ENCODE measurements at places on chromosomes 3 and 15.
A peak's percentile ranks its signal among the peaks of the same experiment; 100 is the strongest.

GRCh38 chr3:187932530-187932929, 187.3 kb upstream of the BCL6 start:
- DNase-seq, result no peak

GRCh38 chr15:64522226-64522823, 61.9 kb downstream of the ZNF609 start:
- DNase-seq, result no peak

DNA sequence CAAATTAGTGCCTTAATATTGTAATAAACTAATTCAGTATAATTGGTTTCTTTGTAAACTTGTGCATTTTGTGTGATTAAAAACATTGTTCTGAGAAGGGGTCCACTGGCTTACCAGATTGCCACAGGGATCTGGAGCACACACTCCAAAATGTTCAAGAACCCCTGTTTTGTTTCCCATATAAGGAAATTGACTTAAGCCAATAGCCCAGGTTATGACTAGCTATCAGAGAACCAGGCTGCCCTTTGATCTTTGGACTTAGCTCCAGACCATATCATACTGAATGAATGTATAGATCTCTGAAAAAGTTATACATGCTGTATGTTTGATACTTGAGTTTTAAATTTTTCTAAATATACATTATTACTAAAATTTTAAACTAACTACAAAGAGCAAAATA, 91.7 kb downstream of the NPTN start:
- no peak for DNase-seq

DNA sequence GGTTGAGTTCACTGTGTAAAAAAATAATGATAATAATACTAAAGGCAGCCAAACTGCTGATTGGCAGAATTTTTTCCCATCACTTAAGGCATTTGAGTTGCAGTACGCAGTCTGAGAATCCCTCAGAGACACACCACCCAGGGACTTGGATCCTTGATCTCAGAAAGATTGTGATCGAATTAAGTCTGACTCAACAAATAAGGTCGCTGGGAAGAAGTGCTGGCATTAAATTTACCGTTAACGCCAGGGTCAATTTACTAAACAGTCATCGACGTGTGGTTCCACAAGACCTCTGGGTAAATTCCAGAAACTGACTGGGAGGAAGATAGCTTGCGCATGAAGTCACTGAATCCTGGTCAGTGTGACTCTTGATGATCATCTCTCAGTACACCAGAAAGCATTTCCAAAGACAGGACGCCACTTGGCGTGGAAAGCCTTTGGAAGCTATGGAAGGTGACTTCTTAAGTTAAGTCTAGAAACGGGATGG, 48.3 kb upstream of the CGNL1 start:
- no peak for DNase-seq

DNA sequence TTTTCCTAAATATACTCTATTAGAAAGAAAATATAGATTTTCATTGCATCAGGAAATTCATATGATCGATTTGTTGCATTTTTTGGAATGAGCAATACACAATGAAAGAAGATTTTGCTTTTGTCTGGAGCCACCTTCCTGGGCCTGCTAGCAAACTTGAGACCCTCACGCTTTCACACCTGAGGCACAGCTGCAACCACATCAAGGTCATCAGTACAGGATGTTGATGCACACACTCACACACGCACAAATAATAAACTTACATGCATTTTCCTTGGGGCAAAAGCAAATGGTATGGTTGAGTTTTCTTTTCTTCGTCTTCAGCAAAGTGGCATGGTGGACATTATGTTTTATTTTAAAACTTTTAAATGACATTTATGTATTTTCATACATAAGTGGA, 64.8 kb upstream of the SATB1 start:
- no peak for DNase-seq

GRCh38 chr3:144995856-144996255, 1024.2 kb downstream of the DIPK2A start:
- no peak for DNase-seq

DNA sequence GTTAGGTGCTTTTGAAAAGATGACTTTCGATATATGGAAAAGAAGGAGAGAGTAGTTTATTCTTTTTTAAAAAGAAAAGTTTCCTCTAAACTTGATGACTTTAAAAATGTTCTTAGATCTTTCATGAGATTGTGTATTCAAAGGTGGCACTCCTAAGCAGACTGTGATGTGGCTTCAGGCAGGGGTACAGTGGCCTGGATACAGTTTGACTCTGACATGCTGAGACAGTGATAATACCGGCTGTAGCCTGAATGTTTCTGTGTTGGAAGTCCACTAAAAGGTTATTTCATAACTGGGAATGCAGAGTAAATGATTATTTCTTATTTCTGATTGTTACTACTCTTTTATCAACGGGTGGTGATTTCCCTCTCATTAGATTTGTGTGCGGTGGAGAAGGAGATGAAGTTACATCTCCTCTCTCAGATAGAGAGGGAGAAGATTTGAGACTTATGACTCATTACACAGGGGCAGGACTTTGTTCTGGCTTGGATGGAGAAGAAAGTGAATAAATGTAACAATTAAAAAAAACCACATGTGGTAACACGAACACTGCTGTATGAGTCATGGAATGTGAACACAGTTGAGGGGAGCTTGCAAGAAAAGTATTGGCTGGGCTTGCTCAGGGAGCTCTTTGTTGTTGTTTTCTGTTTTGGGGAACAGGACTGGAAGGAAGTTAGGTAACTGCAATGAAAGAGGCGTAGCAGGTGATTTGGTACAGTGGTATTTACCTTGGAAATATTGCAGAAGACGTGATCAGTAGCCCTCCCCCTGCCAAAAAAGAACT, 21.6 kb downstream of the SPTSSB start:
- peak; percentile 9 for DNase-seq

GRCh38 chr3:134355416-134355815, 18.8 kb downstream of the AMOTL2 start:
- DNase-seq, result no peak

- no peak for DNase-seq
These were observed 52.4 kb downstream of the SUCNR1 start for GRCh38 chr3:151925876-151926275.

DNA sequence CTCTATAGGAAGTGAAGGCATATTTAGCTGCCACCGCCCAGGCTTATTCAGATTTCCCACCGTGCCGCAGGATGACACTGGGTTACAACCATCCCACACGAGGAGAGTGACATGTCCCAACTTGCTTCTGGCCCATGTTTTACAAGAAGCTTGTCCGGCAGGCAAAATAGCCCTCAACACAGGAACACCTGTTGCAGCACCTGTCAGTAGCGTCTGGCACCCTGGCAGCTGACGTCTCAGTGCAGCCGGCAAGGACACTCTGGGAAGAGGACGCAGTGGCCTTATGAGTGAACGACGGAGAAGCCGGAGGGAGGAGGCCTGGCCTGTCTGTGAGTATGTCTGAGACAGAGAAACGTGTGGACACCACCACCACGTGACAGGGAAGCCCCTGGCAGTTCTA, 32.1 kb downstream of the FAM174B start:
- DNase-seq, result no peak

GRCh38 chr3:86740751-86741150, 250.2 kb downstream of the VGLL3 start:
- DNase-seq, result no peak

GRCh38 chr3:64730681-64731080, 42.9 kb upstream of the ADAMTS9 start:
- no peak for DNase-seq

DNA sequence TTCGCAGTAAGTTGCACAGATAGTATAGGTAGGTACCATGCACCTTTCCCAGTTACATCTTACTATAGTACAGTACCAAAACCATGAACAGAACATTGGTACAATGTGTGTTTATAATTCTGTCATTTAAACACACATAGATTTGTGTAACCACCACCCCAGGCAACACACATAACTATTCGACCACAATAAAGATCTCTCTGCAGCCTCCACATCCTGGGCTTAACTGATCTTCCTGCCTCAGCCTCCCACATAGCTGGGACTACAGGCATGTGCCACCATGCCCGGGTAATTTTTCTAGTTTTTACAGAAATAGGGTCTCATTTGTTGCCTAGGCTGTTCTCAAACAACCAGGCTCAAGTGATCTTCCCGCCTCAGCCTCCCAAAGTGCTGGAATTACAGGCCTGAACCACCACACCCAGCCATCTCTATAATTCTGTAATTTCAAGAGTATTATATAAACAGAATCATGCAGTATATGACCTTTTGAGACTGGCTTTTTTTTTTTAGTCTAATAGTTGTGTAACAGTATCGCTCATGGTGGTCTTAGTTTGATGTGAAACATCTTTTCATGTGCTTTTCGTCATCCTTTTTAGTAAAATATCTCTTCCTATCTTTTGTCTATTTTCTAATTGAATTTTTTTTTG, 13.3 kb upstream of the TMF1 start:
- no peak for DNase-seq

GRCh38 chr3:139448104-139448503, 28.2 kb downstream of the RBP2 start:
- no peak for DNase-seq

DNA sequence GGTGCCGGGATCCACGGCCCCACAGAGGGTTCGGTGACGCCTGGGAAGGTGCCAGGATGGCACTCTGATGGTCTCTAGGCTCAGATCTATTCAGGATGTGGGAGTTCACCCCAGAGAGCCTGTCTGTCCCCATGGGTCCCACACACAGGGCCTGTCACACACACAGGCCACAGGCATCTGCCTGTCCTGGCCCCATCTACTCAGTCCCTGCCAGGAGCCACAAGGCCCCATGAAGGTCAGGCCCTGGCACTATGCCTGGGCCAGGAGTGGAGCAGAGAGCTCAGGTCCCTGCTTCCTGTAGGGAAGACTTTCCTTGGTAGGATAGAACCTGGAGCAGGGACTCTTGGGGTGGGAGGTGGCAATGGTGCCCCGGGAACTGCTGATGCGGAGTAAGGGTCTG, 49.0 kb upstream of the FURIN start:
- no peak for DNase-seq

DNA sequence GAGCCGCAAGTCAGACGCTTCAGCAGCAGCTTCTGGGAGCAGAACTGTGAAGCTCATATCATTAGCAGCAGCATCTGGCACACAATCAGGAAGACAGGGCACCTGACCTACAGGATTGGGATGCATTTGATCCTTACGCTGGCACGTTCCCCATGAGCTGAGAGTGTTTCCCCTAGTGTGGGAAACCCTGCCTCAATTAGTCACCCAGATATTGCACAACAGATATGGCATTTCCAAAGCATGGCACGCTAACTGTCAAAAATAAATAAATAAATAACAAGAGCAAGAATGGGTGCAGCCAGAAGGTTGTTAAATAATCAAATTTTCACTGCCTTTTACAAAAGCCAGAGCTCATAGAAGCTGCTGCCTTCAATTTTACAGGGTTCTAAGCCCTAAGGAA, 189.6 kb upstream of the THBS1 start:
- DNase-seq, result no peak

- no peak for DNase-seq
These were observed 267.0 kb downstream of the PLCL2 start for GRCh38 chr3:17151598-17152373.

GRCh38 chr15:78440375-78441373, 2.7 kb downstream of the IREB2 start:
- no peak for DNase-seq

DNA sequence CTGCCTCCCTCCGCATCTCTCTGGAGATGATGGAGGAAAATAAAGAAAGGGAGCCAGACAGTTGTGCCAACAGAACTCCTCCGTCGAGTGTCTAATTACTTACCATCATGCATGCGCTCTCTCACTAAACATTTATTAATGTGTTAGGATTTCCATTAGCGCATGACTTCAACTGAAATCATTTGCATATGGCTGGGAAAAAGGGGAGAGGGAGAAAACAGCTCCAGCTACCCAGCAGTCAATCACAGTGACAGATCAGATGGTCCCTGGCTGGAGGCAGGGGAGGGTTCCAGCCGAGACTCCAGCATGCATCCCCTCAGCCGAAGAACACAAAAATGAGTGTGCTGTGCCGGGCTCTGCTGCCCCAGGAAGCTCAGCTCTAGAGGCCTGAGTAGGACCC, 6.8 kb upstream of the RHO start:
- no peak for DNase-seq

- no peak for DNase-seq
These were observed 15.5 kb downstream of the SLC25A26 start for GRCh38 chr3:66236281-66236680.

DNA sequence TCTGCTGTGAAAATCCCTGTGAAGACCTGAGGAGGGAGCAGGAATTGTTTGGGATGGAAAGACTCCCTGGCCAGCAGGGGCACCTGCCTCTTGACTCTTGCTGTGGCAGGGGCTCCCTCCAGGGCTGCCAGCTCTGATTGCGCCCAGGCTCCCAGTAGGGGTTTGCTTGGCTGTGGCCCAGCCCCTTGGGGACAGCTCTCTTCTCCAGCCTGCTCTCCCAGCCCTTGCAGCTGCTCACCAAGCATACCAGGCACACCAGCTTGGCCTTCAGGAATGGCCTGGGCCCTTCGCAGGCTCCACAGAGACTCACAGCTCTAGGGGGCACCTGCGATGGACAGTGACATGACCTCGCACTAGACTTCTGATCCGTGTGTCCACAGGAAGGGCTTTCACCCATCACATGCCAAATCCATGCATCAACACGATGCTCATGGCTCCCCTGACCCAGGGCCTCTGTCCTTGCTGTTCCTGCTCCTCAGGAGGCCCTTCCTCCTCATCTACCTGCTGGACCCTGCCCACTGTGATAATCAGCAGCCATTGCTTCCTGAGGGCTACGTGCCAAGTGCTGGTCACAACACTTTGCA, 61.8 kb downstream of the SCN5A start:
- no peak for DNase-seq

GRCh38 chr3:168095611-168096209, at the start of gene GOLIM4:
Gene GOLIM4, minus strand, starts transcription at chr3:168095924. Its CDS starts 639 bp downstream, at chr3:168095285.
- DNase-seq, result peak; percentile 93

DNA sequence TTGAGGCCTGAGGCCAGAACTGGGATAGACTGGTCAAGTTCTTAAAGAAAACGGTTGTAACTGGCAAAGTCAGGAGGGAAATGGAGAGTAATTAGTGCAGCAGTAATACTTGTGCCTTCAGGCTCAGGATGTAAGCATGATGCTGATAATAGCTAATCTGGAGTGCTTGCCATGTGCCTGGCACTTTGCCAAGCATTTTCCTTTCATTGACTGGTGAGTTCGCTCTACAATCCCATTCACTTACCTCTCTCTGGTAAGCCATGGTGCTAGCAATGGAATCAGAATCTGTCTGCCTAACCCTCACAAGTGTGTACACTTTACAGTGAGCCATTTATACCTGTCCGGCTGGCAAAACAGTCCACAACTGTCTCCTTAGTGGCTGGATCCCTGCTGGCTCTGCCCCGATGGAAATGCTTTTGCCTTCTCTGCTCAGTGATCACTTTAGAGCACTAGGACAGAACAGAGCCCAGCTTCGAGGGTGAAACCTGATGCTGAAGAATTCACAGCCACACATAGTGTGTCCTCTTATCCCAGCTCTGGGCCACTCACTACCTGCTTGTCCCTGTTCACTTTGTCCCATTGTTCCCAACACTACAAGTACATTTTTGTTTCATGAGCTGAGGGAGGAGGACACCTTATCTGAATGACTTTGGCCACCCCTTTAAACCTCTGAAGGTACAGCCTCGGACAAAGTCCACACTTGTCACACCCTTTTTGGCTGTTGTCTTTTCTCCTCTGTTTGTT, 10.3 kb downstream of the CHP1 start:
- DNase-seq, result no peak

GRCh38 chr3:56754741-56755417, 46.9 kb downstream of the ARHGEF3 start:
- DNase-seq, result no peak
